ENCODE measurements at places on chromosomes 5 and 9. TPM values are rescaled to one million over a fixed set of nuclear protein-coding genes. Genes with fewer than 3 reads are reported as not detected.

DNA sequence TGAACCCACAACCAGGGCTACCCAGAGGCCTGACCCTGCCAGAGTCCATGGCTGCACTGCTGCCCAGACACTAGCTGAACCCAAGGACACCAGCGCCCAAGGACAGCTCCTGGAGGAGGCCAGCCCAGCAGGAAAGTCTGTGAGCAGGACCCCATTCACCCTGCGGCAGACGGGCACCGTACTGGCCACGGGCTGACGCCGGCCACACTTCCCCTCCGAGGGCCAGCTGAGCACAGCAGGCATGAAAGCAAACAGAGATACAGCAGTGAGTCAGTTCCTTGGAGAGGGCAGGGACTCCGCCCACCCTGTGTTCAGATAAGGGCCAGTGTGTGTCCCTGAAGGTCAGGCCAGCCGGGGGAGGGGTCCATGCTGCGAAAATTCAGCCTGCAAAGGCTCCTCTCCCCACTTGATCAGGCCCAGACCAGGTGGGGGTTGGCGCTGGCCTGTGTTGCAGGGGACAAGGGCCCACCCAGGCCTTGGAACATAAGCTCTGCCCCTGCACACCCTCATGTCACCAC is 3.2 kb downstream of the RNF208 start:
- H3K27me3 ChIP-seq: no peaks in the 10 kb centered on the region
- no peak overlapping the region for H3K27ac ChIP-seq
- peaks cover 2% of the 10 kb centered on the region for H3K4me1 ChIP-seq
- H3K36me3 ChIP-seq: peaks cover 2% of the 10 kb centered on the region
- no peak for DNase-seq

DNA sequence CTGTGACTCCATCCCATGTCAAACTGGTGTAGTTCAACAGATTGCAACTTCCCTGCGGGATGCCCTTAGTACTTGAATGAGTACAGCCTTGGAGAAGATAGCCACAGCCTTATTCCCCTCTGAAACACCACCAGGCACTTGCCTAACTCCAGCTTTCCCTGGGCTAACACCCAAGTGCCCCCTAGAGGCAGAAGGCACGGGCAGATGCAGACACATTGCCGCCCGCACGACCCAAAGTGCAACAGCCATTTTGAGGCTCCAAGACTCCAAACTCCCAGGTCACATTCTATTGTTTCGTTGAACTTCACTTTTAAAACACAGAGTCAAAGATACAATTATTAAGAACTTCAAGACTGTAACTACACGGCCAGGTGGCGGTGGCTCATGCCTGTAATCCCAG is 163.6 kb upstream of the CDH6 start:
- H3K4me1 ChIP-seq: no peaks in the 10 kb centered on the region
- H3K27me3 ChIP-seq: no peaks in the 10 kb centered on the region
- H3K36me3 ChIP-seq: no peaks in the 10 kb centered on the region
- DNase-seq: no peak
- no peak overlapping the region for H3K4me3 ChIP-seq

GRCh38 chr5:62488531-62488930 is 76.0 kb downstream of the IPO11 start:
- DNase-seq: no peak
- H3K27me3 ChIP-seq: no peaks in the 10 kb centered on the region
- H3K36me3 ChIP-seq: peaks cover 29% of the 10 kb centered on the region

DNA sequence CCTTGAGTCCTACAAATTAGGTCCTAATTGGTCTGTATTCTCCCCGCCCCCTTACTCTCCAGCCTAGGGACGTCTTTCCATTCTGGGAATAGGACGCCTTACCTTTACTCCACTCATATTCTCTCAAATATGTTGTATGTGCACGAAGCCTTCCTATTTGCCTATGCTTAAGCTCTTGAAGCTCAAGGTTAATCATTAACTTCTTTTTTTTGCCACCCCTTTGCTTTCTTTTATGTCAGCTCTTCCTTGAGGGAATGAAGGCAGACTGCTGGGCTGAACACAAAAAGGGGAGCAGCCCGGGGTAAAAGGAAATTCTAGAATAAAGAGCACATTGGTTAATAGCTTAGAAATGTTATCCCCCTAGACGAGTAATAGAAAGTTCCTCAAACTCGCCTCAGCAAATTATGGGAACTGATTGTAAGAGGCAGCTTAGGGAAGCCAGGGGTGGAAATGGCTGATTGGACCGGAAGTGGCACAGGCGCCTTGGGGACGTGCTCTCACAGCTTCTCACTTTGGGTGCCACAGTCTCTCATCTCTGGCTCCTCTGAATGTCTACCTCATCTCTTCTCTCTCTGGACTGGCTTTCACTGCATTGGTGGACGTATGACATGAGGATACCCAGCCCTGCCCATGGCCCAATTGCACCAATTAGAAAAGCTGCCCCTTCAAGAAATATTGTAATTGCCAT is 122.3 kb upstream of the IL12B start:
- H3K4me1 ChIP-seq: no peaks in the 10 kb centered on the region
- H3K27me3 ChIP-seq: peaks cover 3% of the 10 kb centered on the region
- H3K4me3 ChIP-seq: no peak overlapping the region

- no peak for DNase-seq
- H3K27me3 ChIP-seq: no peaks in the 10 kb centered on the region
- H3K4me3 ChIP-seq: no peak overlapping the region
- no peaks in the 10 kb centered on the region for H3K36me3 ChIP-seq
- no peak overlapping the region for H3K27ac ChIP-seq
- no peaks in the 10 kb centered on the region for H3K4me1 ChIP-seq
Measured at GRCh38 chr5:107813559-107813958, 142.8 kb upstream of the EFNA5 start.

- DNase-seq: no peak
- peaks cover 12% of the 10 kb centered on the region for H3K27me3 ChIP-seq
- H3K36me3 ChIP-seq: no peaks in the 10 kb centered on the region
- no peak within 1 kb of the TSS for H3K27ac ChIP-seq
Measured at GRCh38 chr9:135639196-135639595, at the start of gene GLT6D1. Gene GLT6D1, minus strand, starts transcription at chr9:135639540. Its CDS starts 353 bp downstream, at chr9:135639187.

UBLCP1 gene
- 29.4 TPM for total RNA-seq

OCLN gene
- 5.5 TPM for total RNA-seq

PCDHGA1 gene
- not detected for total RNA-seq

PCDHGA9 gene
- total RNA-seq: 0.14 TPM

DDX4 gene
- total RNA-seq: not detected

Data from T-cell (primary cell).